Activated CD4-positive, alpha-beta T cell treated with anti-CD3 and anti-CD28 coated beads, Interleukin-2, amount 50 U/mL, for 4 hours (primary cell): ENCODE measurements at places on chromosomes 16 and 17.
A peak's percentile ranks its signal among the peaks of the same experiment; 100 is the strongest.

DNA sequence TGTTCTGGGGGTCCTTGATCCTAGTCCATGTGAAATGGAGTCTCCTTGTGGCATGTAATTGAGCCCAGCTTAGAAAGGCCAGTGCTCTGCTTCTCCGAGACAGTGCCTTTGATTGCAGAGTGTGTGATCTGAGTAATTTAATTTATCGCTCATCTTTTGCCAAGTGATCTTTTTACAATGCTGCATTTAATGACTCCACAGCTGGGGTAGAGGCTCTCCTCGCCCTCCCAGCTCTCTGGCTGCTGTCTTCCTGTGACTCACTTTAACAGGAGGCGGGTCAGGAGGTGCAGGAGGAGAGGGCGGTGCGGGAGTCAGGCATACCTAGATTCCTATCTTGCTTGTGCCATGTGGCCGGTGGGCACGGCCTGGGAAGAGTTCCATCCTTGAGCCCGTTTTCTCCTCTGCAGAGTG, 113.4 kb upstream of the FOXF1 start:
- no peak for DNase-seq

DNA sequence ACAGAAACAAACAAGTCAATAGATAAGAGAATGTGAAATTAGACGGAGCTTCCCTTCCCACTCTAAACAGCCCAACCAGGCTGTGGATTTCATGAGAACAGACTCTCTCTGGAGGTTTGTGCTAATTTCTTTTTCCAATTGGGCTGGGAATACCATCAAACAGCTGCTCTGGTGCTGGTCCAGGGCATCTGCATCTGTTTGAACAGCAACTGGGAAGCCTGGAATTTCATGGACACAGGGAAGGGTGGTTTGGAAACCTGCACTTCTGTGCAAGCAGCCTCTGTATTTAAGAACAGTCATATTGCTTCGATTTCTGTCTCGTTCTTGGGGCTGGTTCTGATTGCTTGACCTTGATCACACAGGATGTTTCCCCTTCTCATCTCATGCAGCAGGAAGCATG, 88.7 kb downstream of the FOXL1 start:
- no peak for DNase-seq

DNA sequence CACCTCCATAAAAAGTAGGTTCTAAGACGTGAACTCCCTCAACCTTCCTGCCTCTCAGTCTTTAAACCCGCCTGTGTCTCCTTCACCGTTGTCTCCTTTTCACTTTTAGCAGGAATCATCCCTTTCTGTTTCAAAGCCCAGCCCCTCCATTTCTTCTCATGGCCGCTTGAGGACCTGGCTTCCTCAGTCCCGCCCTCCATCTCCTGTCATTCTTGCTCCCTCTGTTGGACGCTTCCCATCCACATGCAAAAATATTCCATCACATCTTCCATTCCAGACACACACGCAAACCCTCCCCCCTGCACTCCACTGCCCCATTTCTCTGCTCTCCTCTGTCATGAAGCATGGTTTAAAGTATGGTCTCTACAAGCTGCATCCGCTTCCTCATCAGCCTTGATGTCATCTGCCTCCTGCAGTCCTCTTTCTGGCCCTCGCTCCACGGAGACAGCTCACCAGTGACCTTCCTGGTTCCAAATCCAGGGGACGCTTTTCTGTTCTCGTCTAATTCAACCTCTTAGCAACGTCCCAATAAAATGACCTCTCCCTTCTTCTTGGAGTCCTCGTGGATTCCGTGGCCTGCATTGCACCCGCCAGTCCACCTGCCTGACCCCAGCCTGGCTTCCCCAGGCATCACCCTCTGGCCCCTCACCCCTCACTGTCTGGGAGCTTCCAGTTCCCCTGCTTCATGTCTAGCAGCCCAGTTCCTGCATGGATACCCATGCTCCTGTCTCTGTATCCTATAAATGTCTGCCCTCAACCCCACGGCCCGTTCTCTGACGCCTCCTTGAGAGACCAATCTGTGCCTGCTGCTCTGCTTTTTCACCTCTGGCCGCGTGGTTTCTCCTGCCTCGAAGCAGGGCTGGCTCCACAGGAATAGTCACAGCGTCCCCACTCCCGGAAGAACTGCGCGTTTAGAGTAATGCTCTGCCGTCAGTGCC, 26.2 kb downstream of the ANKRD40 start:
- DNase-seq = no peak

DNA sequence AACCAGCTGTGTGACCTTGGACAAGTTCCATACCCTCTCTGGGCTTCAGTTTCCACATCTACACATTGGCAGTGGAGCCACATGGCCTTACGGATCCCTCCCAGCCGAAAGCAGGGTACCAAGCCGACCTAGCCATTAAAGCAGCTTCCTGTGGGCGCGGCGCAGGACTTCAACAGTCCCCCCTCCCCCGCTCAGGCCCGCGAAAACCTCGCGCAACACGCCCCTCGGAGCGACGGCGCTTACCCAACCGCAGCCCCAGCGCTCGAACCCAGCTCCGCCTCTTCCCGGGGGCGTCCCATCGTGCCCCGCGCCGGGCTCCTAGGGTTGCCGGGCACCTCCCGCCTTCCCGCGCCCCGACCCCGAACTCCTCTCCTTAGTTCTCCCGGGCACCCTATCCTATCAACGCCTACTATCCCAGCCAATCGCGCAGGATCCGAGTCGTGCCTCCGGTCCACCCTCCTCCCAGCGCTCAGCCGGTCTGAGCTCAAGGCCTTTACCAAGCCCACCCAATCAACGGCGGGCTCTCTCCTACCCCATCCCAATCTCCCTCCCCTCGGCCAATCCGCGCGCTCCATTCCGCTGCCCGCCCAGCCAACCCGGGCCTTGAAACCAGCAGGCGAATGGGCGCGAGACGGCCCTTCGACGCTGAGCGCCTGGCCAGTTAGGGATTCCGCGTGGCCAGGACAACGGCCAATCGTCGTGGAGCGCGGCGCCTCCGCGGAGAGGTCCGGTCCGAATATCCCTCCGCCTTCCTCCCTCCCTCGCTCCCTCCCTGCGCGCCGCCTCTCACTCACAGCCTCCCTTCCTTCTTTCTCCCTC, at the start of gene KPNB1:
Gene KPNB1 (plus strand): TSS at position 767 of the 819 bp plus-strand sequence. CDS start 326 bp downstream, outside the sequence.
- DNase-seq = peak; percentile 94

GRCh38 chr17:20228410-20228809, 219.3 kb downstream of the SPECC1 start:
- no peak for DNase-seq

DNA sequence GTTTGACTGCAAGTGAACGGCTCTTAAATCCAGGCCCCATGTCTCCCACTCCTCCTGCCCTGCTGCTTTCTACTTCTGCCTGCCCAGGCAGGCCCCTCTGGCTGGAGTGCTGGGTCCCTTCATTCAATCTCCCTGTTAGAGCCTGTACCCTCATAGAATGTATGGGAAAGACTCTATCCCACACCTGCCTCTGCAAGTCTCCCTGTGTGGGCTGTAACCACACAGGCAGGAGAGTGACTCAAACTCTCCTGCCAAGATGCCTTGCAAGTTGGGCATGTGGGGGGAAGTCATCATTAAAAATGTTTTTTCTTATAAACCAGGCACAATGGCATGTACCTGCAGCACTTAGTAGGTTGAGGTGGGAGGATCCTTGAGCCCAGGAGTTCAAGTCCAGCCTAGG, 77.5 kb downstream of the PLXDC1 start:
- DNase-seq = no peak

GRCh38 chr17:31511580-31511979, 120.1 kb downstream of the RAB11FIP4 start:
- DNase-seq = no peak

DNA sequence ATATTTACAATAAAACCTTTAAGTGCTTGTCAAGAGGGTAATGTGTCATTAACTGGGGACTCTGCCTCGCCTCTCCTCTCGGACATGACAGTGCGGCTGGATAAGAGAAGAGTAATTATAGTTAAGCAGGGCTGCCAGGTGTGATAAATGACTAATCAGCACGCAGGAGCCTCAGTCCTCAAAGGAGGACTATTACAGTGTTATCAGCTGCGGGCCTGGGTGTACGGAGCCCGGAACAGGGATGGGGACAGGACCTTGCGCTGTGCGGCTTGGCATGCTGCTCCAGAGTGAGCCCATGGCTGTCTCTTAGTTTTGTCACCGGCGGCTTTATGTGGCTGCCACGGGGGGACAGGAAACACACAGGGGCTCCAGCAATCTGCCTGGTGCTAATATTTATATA, 607.2 kb downstream of the MAF start:
- DNase-seq = no peak

GRCh38 chr17:81931557-81932332, 4.2 kb upstream of the MAFG start:
- DNase-seq = no peak

- DNase-seq = no peak
These were observed 27.3 kb downstream of the SRCIN1 start for GRCh38 chr17:38578229-38579082.

DNA sequence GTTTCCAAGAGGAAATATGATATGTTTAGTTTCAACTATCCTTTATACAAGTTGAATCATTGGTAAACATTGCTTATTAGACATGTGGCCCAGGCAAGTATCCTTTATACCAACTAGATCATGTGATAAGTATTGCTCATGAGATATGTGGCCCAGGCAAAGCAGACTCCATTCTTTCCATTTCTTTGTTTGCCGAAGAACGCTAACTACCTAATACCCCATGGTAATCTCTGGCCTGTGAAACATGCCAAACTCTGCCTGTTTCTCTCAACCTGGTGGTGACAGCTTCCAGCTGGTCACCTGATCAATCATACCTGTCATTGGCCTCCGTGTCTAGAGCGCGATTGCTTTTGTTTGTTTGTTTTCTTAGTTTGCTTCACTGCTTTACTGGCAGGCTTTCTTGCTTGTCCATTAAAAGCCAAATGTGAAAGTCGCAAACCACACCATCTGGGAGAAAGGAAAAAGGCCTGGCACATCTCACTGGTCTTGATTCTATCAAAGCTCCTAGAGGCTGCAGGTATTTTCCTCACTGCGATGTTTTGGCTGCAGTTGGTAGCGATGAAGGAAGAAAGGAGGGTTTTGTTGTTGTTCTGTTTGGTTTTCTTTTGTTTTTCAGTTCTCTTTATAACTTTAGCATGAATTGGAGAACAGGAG, 686.2 kb downstream of the KCNJ2 start:
- no peak for DNase-seq

GRCh38 chr16:71384073-71384724, 25.7 kb downstream of the CALB2 start:
- DNase-seq = no peak

- DNase-seq = no peak
These were observed 11.2 kb upstream of the PLEKHG4 start for GRCh38 chr16:67268136-67268579.

DNA sequence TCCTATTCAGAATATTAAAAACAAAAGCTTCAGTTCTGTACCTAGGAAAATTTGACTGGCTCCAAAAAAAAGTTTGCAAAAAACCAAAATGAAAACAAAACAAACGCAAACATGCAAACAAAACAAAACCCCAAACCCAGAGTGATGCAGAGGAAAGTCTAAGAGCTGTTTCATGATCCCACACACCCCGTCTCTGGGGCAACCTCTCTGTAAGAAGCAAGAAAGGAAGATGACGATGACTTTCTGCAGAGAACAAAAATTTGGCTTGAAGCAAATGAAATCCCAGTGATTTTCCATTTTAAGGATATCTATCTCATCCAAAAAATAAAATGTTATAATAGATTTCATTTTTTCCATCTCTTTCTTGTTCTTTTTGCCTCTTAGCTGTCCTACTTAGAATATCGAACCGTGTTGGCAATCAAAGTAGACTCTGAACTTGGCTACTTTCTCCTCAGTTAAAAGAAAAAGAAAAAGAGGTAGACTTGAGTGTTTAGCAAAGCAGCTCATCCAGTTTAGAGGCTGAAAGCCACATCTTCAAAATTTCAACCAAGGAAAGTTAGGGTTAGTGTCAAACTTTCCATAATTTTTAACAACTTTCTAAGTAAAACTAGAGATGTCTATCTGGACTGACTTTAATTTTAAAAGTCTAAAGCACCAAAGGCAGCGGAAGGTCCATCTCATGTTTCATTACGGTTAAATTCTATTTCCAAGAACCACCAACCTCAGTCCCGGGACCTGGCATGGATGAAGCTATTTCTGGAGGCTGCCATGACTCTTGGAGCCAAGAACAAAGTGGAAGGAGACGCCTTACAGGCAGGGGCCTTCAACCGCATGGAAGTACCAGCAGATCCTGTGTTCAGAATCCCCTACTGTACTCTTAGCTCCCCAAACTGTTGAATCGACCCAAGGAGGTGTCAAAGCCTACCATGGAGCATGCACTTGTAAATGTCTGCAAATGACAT, 180.8 kb downstream of the XYLT1 start:
- no peak for DNase-seq

DNA sequence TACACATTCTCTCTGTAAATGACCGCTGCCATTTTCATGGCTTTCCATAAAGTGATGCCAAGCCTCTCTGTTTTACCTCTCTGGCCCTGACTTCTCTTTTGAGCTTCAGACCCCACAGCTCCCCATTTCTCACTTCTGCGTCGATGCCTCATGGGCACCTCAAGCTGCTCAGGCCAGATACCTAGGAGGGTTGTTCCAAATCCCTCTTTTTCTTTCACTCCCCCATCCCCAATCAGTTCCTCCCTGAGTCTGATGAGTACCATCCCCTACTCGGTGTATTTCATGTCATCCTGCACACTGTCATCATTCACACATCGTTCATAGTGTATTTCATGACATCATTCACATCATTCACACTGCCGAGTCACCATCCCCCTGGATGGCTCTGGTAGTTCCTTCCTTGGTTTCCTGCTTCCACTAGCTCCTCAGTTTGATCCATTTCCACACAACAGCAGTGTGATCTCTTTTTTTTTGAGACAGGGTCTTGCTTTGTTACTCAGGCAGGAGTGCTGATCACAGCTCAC, 43.1 kb downstream of the NTN1 start:
- DNase-seq = no peak

DNA sequence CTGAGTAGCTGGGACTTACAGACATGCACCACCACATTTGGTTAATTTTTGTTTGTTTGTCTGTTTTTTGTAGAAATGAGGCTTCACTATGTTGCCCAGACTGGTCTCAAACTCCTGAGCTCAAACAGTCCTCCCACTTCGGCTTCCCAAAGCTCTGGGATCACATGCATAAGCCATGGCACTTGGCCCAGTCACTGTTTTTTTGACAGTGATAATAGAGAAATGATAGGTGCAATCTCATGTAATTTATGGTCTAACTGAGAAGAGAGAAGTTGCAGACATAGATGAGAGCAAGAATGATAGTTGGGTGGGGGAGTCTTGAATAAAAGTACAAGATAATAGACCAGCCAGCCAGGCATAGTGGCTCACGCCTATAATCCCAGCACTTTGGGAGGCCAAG, 89.7 kb upstream of the TNRC6A start:
- DNase-seq = no peak
